HL-60 (cell line): ENCODE measurements at places on chromosomes 6 and 20.
A peak's percentile ranks its signal among the peaks of the same experiment; 100 is the strongest.

DNA sequence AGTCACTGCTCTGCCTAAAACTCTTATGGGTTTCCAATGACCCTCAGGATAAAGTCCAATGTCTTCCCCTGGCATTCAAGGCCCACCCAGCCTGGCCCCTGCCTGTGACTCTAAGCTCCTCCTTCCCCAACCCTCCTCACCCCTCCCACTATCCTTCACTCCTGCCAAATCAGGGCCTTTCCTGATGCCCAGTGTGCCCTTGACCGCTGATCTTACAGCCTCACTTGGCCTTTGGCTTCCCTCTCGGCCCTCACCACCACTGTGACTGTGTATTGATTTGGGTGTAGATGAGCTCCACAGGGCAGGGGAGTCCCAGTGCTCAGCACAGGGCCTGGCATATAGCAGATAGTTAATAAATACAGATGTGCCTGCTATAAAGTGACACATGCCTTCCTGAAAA, 115.7 kb downstream of the TOX2 start:
- DNase-seq, result no peak

GRCh38 chr20:34369265-34369664, 6.2 kb downstream of the ITCH start:
- no peak for DNase-seq

GRCh38 chr6:71228461-71229041, 60.1 kb upstream of the OGFRL1 start:
- DNase-seq, result no peak

DNA sequence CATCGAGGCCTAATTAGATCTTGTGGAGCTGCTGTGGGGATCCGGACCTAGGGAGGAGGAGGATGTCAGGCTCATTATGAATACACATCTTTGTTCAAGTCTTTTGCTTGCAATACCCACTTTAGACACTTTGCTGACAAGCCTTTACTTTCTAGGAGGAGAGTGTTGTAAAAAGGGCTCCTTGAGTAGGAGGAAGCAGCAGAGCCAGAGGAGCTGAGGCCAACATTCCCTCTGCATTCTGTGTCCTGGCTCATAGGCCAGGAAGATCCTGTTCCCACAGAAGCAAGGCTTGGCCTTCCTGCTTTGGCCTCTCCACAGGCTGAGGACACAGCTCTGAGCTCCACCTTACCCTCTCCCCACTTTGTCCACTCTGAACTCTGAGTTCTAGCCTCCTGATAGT, 67.1 kb downstream of the TPD52L1 start:
- DNase-seq, result no peak

DNA sequence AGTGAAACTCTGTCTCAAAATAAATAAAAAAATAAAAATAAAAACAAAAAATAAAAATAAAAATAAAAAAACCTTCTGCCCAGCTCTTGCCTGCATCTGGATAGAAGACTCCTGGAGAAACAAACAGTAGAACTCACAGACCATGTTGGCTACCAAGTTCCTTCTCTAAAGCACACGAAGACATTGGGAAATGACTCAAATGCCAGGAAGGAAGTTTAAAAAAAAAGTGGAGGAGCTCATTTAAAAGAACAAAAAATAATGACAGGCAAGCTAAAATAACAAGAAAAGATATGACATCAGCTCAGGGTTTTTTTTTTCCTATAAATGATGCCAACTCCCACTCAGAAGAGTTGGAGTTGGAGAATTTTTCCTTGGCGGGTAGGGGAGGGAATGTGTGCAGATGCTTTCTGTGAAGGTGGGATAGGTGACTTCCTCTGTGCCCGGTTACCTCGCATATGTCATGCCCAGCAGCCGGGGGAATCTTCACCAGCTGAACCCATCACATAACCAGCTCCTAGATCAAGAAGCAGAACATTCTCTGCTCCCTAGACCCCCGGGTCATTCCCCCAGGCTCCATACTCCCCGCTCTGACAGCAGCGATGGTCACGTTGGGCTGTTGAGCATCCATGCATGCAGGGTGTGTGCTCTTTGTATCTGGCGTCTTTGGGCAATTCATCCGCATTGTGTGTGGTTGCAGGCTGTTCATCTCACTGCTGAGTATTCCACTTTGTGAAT, 17.3 kb upstream of the CD93 start:
- no peak for DNase-seq

DNA sequence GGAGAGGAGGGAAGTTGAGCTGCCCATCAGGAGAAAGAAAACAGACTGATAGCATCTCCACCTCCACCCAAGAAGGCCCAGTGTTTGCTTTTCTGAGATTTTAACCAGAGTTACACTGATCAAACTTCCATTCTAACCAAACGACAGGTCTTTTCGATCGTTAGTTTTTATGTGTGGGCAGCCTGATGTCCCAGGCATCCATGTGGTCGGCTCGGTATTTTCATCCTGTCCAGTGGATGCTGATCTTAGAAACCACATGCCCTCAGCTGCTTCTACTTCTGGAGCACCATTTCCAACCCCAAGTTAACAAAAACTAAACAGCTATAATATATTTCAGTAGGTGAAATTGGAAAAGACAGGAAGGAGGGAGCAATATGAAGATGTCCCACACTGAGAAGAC, 536.8 kb upstream of the JAG1 start:
- DNase-seq, result no peak

- peak; percentile 46 for DNase-seq
Measured at GRCh38 chr6:140441256-140441655, 1066.8 kb upstream of the CITED2 start.

DNA sequence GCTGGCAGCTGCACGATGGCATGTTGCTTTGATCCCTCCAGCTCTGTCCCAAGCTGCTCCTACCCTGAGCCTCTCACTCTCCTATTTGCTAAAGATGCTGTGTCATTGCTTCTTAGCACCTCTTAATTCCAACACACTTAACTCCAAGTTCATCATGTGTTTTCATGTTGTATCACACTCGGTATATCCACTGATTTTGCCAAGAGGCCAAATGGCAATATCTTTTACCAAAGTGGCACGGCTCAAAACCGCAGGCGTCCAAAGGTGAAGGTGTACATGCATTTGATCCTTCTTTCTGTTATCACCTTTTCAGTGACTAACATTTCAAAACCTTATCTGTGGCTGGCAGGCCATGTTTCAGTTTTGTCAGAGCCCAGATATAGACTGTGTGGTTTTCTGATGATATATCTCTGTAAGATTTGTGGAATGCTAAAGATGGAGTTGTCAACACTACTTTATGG, 217.0 kb downstream of the TBX18 start:
- no peak for DNase-seq

- DNase-seq, result no peak
Measured at GRCh38 chr6:154164397-154164796, 125.4 kb downstream of the OPRM1 start.

- DNase-seq, result no peak
Measured at GRCh38 chr6:89637960-89638319, 607 bp downstream of the LYRM2 start.

DNA sequence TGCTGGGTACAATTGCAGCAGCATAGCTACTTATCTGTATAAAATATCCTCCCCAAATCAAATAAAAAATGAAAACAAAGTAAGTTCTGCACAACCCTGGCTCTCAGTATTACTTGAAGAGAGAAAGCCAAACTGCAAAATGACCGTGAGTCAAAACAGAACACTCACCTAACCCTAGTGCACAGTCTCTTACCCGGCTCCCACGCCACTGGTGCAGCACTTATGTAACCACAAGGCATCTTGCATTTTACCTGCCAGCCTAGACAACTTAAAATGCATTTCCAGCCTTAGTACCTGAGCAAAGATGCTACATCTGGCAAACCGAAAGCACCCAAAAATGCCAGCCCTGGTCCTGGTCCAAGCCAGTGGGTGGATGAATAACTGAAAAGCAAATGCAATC, 12.4 kb upstream of the SIRPB1 start:
- no peak for DNase-seq

DNA sequence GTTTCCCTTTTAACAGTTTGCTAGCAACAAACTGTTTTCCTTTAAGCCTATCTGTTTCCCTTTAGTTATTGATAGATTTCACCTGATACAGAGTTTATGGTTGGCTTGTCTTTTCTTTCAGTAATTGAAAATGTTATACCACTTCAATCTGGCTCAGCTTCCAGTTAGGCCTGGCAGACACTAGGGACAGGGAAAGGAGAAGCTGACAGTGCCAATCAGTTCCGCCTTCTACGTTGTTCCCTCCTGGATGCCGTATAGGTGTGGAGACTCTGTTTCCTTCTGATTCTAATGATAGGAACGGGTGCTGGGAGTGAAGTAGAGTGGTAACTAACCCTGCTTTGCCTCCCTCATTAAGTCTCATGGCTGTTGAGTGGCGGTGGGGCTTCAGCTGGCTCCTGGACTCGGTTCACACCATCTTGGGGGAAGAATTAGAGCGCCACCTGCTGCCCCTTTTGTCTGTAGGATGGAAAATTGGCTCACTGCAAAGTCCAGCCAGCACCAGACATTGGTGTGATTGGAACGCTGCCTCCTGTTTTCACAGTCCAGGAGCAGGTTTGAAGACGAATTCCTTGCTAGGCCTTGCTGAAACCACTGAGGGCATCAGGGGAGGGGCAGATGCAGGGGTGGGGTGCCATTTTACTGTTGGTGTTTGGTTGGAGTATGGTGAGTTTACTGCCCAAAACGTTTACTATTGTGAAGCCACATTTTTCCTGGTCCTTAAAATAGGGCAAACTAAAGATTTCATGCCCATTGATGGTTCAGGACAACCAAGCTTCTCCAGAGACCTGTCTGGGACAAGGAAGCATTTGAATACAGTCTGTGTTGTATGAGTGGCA, 1729.5 kb downstream of the GRIK2 start:
- peak; percentile 1 for DNase-seq

GRCh38 chr20:20229595-20229994, 138.3 kb upstream of the INSM1 start:
- no peak for DNase-seq

DNA sequence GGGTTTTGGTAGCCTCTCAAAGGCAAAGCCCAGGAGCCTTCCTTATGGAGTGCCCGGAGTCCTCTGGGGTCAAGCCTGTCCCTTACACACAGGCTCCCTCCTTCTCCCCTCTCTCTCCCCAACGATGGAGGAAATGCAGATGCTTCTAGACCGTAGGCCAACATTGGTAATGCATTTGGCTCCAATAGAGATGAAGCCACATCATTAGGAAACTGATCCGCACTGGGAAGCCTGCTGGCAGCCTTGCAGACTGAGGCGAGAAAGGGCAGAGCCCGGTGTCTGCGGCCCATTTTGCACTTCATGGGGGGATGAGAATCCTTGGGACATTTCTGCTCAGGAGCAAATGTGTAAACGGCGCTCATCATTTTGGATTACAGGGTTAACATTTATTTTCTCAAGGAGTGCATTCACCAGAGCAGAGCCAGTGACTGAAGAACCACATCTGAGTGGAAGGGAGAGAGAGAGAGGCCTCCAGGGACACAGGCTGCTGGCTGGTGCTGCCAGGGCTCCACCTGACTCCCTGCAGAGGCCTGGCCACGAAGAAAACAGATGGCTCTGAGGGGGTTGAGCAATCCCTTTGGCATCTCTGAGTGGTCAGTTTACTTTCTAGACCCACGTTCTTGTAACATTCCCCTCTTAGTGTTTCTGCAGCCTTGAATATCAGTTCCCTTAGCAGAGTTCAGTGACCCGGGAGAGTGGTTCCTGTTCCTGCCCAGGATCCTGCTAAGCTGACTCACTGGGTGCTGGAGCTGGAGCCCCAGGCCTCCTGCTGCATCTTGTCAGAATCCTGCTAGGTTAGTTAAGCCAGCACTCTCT, 4.4 kb upstream of the CST3 start:
- no peak for DNase-seq

- no peak for DNase-seq
Measured at GRCh38 chr6:139758209-139758611, 383.8 kb upstream of the CITED2 start.

GRCh38 chr20:13501500-13501899, 137.2 kb downstream of the TASP1 start:
- no peak for DNase-seq

GRCh38 chr6:92806254-92806653, 613.1 kb downstream of the EPHA7 start:
- no peak for DNase-seq

DNA sequence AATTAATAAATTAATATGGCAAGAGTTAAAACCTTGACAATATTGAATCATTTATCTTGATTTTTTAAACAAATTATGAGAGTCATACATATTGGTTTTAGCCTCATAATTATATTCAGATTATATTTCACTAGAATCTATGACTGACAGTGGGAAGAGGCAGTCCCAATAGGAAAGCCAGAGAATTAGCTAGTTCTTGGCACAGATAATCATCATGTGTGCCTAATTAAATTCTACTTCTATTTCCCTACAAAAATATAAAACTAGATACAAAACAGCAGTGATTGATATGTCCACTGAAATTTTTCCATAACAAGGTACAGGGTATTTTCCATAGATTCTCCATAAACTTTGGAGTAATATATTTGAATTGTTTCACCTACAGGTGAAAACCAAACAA, 38.6 kb downstream of the COL9A1 start:
- DNase-seq, result no peak

DNA sequence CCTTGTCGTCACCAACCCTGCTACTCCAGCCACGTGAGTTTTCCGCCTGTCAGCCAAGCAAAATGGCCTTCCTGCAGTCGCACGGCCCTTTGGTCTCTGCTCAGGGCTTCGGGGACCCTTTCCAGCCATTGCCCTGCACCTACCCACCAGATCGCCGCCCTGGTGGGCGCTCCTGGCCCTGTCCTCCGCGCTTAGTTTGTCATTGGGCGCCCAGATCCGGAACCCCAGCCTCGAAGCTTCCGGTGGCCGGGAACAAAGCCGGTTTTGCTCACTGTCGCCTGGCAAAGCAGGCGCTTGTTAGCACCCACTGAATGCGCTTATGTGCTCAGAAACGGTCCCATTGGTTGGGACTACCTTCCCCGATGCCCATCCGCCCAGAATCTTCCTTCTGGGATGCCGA, 536 bp downstream of the ZFP57 start:
- no peak for DNase-seq

GRCh38 chr6:20853828-20854227, 319.6 kb downstream of the CDKAL1 start:
- no peak for DNase-seq

GRCh38 chr20:6959900-6960312, 192.4 kb downstream of the BMP2 start:
- DNase-seq, result no peak

GRCh38 chr20:21019814-21020658, 86.1 kb downstream of the LINC00237 start:
- DNase-seq, result no peak

DNA sequence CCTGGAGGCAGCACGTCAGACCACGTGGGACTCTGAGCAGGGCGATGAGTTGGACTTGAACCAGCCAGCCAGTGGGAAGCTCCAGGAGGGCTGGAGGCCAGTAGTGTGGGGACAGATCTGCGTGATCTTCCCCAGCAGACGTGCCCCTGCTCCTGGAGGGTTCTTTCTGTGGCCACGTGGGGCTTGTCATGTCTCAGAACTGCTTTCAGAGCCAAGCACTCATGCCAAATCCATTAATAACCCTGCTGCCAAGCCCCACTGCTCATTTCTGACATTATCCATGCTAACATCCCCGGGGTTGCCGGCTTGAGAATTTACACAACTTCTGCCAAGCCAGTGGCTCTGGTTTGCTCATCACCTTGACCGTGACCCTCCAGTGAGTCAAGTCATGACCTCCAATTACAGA, 38.3 kb downstream of the SIRPA start:
- no peak for DNase-seq

GRCh38 chr6:130995783-130996447, 67.1 kb downstream of the EPB41L2 start:
- DNase-seq, result no peak
